ENCODE measurements at places on chromosomes 5 and 9.

- DNase-seq: no peak
Measured at GRCh38 chr5:93805616-93806379, 64.4 kb upstream of the POU5F2 start.

DNA sequence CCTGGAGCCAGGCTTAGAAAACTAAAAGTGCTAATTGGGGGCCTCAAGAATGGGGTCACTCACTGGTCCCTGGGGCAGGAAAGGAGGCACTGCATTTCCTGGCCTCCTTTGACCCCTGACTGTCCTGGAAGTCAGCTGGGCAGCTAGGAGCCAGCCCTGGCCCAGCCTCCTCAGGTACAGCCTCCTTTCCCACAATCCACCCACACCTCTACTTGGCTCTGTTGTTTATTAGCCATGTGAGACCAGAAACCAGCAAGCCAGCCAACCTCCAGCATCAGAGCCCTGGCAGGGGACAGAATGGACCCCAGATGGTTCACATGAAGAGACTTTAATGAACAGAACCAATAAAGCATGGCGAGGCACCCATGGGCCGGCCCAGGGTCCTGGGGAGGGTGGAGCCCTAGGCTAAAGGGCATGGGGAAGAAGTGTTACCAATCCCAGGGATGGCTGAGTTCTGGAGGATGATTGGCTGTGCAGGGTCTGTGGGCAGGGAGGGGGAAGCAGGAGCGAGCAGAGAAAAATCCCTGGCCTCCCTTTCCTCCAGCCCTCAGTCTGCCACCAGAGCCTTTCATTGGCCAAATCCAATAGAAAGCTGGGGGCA is 55.3 kb upstream of the ANGPTL2 start:
- no peak for DNase-seq

DNA sequence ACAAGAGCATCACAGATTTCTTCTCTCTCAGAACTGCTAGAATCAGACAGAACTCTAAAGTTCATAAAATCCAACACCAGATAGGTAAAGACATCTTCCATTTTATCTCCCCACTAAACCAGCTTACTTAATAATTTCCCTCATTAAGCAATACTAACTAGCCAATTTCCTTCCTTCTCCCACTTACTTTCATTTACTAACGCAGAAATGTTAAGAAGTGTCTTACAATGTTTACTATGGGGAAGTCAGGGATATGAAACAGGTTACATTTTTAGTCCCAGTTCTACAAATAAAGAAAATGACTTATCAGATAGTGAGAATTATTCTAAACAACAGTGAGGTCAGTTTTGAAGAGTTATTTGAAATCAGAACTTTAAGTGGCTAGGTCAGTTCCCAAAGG is 236.5 kb downstream of the FBXL17 start:
- DNase-seq: no peak

GRCh38 chr5:154753792-154754191 is 1.4 kb upstream of the LARP1 start:
- no peak for DNase-seq

- no peak for DNase-seq
Measured at GRCh38 chr5:18968966-18969365, 1019.0 kb downstream of the CDH18 start.

DNA sequence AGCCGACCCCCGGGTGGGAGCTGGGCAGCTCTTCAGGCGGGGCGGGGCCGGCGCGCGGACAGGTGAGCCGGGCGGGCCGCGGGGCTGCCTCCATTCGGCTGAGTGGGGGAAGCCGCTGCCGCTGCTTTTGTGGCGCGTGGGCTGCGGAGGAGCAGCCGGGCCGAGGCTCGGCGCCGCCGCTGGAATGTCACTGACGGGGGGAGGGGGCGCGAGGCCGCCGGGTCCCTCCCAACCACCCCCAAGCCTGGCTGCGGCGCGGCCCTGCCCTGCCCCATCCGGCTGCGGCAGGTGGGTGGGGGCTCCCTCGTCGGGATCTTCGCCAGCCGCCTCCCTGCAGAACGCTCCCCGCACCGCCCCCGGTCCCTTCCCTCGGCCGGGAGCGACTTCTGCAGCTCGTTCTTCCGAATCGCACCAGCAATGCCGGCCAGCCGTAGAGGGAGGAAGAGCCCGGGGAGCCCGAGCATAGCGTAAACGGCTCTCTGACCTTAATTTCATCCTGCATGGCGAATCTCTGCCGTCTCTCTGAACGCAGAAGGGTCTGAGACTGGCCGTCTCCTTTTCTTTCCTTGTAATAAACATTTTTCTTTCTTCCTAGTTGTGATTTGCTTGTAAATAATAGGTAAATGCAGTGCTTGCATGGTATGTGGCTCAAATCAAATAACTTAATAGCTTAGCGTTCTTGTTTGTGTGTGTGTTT is 505 bp downstream of the SPTAN1 start:
- DNase-seq: peak; percentile 50

GRCh38 chr5:9924614-9925013 is 294.5 kb upstream of the TAS2R1 start:
- DNase-seq: no peak

GRCh38 chr5:82561797-82562196 is 283.6 kb upstream of the RPS23 start:
- DNase-seq: no peak

DNA sequence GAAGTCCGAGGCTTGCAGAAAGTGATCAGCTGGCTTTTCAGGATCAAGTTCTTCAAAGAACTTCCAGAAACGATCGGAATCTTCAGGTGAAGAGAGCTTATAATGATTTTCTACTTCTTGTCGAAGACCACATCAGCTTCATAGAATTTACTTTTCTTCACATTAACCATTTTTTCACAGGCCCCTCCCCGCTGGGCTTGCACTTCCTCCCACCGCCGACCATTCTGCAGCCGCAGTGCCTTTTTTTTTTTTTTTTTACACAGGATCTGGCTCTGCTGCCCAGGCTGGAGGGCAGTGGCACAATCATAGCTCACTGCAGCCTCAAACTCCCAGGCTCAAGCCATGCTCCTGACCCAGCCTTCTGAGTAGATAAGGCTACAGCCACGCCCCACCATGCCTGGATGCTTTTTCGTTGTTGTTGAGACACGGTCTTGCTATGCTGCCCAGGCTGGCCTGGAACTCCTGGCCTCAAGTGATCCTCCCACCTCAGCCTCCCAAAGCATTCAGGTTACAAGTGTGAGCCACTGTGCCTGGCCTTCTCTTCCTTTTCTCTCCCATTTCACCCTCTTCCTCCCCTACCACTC is 15.3 kb upstream of the RNF130 start:
- no peak for DNase-seq

DNA sequence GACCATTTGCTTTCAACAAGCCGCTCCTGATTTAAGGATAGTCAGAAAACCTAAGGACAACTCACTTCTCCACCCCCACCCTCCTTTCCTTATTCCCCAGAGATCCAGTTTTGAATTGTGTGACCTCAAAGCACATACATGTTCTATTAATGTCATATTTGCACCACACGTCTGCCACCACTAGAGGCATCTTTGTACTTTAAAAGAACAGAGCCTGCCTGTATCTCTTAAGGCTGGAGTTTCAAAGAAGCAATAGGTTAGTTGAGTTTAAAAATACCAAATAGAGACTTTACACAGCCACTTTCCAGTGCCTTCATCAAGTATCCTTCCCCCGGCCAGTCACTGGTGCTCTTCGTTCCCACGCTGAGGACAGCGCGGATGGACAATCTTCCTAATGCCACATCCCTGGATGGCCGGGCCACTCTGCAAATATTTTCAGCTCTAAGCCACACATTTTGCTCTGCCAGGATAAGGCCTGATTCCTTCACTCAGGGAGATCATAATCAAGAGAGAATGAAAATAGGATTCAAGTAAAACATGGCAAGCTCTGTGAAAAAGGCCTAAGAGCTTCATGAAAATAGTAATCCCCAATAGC is 146.3 kb downstream of the SNCAIP start:
- no peak for DNase-seq

GRCh38 chr5:11076945-11077613 is 316.0 kb upstream of the DAP start:
- DNase-seq: no peak

DNA sequence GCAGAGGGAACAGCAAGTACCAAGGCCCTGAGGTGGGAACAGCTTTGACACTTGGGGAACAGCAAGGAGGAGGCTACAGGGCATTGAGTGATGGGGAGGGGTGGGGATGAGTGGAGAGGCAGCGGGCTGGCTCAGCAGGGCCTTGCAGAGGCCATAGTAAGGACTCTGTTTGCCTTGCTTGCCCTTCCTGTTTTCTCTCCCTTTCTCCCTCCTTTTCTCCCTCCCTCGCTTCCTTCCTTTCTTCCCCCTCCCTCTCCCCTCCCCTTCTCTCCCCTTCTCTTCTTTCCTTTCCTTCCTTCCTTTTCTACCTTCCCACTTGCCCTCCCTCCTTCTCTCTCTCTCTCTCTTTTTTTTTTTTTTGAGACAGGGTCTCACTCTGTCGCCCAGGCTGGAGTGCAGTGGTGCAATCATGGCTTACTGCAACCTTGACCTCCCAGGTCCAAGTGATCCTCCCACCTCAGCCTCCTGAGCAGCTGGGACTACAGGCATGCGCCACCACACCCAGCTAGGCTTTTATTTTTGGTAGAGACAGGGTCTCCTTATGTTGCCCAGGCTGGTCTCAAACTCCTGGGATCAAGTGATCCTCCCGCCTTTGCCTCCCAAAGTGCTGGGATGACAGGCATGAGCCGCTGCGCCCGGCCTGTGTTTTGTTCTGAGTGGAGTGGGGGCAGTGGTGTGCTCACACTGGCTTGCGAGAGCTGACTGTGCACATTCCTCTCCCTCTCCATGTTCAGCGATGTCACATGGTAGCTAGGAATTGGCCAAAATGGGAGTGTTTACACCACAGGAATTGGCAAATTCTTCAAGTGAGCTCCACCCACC is 17.1 kb downstream of the IER5L start:
- no peak for DNase-seq

DNA sequence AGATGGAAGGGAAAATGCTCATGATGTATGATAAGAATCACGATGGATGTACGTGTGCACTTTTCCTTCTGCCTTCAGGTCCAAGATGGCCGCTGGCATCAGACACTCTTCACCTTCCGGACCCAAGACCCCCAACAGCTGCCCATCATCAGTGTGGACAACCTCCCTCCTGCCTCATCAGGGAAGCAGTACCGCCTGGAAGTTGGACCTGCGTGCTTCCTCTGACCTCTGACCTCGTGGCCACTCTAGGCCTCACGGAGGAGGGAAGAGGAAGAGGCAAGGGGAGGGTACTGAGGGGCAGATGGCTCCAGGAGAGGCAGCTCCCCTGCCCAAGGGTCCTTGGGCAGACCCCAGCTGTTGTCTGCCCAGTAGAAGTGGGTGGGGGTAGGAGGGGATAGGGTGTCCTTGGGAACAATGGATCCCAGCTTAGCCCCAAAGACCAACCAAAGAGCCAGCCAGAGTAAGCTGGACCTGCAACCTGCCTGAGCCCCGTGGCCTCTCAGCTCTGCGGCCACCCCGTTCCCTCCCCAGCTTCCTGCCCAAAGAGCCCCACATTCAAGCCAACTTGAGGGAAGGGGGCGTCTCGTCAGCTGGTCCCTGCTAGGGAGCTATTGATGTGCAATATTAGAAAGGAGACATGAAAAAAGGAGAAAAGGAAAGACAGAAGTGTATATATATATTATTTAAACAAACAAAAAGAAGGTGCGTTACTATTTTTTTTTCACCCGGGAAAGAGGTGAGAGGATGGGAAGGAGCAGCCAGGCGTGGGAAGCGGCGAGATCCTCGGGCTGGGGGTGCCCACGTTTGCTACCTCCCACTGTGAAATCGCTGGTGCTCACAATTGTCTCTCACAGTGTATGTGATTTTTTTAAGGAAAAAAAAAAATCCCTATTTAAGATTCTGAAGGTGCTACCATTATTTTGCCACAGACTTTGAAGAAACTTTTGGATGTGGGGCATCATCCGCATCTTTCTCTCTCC is 12.1 kb upstream of the ORM1 start:
- no peak for DNase-seq

All from activated effector memory CD4-positive, alpha-beta T cell treated with Interleukin-2 at 50 U/mL for 16 hours (primary cell).